ENCODE measurements at places on chromosomes 7 and 10.

DNA sequence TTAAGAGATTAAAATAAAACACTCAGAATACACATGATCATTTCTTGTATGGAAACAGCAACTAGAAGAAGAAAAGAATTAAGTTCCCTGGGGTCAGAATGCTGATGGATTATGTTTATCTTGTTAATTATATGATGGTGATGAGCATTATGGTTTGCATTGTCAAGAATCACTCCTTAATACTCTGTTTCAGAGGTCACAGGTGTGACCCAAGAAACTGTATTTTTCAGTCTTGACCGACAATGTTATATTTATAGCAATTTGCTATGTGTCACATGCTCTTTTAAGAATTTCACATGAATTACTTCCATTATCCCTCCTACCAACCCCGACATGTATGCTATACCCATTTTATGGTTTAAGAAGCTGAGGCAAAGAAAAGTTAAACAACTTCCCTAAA, 2.7 kb upstream of the CHRM2 start:
- no peak for DNase-seq

- DNase-seq = no peak
Measured at GRCh38 chr7:43291789-43292188, 179.3 kb downstream of the HECW1 start.

DNA sequence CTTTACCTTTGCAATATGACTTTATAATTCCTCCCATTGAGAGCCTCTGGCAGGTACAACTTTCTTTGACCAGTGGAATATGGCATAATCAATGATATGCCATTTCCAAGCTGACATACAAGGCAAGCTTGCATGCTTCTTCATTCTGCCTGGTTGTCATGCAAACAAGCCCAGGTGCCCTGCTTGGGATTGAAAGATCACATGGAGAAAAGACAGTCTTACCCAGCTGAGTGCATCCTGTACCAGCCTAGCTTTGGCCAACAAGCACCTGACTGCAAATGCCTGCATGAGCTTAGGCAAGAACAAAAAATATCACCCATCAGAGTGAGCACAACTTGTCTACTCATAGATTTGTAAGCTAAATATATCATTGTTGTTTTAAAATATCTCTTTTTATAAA, 82.9 kb upstream of the KCND2 start:
- DNase-seq = no peak

DNA sequence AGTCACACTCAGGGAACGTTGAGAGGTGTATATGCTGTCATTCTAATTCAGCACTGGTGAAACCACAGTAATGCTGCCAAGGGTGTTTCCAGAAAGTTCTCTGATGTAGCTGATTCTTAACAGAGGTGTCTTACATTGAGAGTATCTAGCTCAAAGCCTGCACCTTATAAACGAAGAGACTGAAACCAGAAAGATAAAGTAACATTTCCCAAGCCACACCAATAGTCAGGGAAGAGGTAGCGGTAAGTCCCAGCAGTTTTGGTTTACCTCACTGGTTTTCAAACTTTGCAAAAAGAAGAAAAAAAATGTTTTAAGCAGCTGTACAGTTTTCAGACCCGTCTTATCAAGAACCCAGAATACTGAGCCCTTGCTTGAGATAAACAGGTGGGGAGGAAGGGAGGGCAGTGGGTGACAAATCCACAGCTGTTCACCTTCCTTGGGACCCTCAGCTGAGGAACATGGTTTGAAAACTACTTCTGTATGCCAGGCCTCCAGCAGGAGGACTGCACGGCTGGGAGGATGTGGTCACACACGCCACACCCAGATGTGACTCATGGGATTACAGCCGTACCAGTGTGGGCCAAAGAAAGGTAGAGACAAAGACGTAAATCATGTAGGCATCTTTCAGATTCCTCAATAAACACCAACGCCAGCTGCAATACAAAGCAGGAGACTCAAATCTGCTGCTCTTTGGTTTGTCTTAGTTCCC, 63.9 kb upstream of the GSDME start:
- DNase-seq = no peak

- no peak for DNase-seq
Measured at GRCh38 chr10:22369434-22370072, 24.3 kb downstream of the SPAG6 start.

All from urinary bladder (tissue), 4 donors.